ENCODE measurements at places on chromosomes 7 and 10. TPM values are rescaled to one million over a fixed set of nuclear protein-coding genes. Genes with fewer than 3 reads are reported as not detected.

NPC1L1 gene
- total RNA-seq, result not detected

EMX2 gene
- not detected for total RNA-seq

RBAK gene
- total RNA-seq, result 3.9 TPM

FAM221A gene
- total RNA-seq, result 2.2 TPM

- no peak for DNase-seq
Observed at GRCh38 chr10:29746080-29746797, 111.5 kb upstream of the SVIL start.

GRCh38 chr10:78804411-78805032 lies 264.2 kb upstream of the ZMIZ1 start:
- peak; percentile 13 for DNase-seq

DNA sequence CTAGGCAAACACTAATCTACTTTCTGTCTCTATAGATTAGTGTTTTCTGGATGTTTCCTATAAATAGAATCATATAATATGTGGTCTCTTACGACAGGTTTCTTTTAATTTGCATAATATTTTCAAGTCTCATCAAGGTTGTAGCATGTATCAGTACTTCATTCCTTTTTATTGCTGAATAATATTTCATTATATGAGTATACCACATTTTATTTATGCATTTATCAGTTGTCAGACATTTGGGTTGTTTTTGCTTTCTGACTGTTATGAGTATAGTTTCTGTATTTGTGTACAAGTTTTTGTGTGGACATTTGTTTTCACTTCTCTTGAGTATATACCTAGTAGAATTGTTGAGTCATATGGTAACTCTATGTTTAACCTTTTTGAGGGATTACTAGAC lies 48.2 kb downstream of the SHOC2 start:
- DNase-seq, result no peak

- no peak for DNase-seq
Observed at GRCh38 chr7:44258865-44259546, 58.2 kb downstream of the YKT6 start.

GRCh38 chr10:21599582-21599981 lies 65.5 kb downstream of the MLLT10 start:
- no peak for DNase-seq

DNA sequence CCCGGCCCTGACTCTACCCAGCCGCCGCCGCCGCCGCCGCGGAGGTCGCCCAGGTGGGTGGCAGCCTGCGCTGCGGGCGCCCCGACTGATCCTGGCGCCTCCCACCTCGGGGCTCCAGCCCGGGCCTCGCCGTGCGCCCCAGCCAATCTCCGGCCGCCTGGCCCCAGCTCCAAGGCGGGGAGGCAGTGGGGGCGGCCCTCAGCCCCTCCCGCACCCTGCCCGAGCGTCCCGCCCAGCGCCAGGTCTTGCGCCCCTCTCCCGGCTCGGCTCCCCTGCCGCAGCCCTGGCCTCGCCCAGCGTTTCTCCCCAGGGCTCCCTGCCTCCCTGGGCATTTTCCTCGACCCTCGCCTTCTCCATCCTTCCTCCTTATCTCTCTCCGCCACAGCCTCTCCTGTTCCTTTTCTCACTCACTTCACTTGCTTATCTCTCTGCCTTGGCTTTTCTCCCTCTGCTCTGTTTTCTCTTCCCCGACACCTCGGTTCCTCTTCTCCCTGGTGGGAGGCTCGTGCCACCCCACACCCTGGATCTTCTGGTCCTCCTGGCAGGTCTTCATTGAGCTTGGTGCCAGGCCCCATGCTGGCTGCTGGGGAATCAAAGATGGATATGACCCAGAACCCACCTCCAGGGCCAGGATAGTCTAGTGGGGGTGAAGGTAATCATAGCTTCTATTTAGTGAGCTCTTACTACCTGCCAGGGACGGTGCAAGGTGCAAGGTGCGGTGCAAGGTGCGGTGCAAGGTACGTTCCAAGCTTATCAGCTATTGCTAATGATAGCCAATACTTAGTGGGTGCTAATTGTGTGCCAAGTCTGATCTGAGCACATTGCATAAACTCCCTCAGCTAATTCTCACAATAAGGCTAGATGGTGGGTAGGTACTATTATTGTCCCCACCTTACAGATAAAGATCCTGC lies at the start of gene SFRP5:
SFRP5 (minus strand) TSS at position 87 of the 911 bp plus-strand sequence. CDS start 166 bp downstream, outside the sequence.
- DNase-seq, result peak; percentile 22

DNA sequence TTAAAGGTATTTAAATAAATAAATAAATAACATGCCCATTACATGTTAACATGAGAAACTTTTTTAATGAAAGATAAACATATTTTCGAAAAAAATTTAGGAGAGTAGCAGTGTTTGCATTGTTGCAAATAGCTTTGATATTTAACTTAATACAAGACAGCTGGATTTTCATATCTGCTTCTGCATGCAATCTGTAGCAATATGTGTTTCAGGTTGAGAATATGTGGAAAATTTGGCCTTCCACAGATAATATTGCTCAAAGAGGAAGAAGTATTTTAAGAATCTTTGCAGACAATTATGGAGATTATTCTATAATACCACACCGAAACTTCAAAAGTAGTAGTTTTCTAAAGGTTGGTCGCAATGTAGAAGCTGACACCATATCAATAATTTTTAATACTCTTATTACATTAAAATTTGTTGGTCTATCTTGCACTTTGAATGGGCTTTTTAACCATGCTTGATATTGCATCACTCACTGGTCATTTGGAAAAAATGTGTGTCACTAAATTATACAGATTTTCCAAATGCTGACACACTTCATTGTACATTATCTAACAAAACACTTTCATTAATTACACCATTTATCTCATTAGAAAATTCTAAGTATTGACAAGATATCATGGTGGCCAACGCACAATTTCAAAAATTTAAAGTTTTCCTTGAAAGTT lies 229.8 kb upstream of the HDAC9 start:
- no peak for DNase-seq

DNA sequence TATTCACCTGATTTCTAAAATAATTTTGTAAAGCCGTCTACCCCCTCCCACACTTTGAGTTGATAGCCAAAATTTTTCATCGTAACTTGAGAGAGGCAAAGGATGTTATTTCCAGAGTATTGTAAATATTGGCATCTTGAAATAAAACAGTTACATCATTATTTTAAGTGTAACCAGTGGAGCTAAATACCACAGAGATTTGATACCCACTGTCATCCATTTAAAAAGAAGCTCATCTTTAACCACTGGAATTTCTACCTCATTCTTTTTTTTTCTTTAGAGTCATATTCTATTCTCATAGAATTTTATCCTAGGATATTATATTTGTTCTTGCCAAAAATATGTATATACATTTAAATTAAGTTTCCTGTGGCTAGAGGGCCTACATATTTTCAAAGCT lies 48.6 kb downstream of the CAMK1D start:
- DNase-seq, result no peak

GRCh38 chr10:13722747-13723653 lies 136.2 kb downstream of the PRPF18 start:
- no peak for DNase-seq
